Left lung (tissue), 14 donors: ENCODE measurements at places on chromosomes 12 and 14. TPM values are rescaled to one million over a fixed set of nuclear protein-coding genes. Genes with fewer than 3 reads are reported as not detected.

GRCh38 chr12:32032205-32032810 lies 73.1 kb downstream of the RESF1 start:
- peak; percentile 33 for DNase-seq

DNA sequence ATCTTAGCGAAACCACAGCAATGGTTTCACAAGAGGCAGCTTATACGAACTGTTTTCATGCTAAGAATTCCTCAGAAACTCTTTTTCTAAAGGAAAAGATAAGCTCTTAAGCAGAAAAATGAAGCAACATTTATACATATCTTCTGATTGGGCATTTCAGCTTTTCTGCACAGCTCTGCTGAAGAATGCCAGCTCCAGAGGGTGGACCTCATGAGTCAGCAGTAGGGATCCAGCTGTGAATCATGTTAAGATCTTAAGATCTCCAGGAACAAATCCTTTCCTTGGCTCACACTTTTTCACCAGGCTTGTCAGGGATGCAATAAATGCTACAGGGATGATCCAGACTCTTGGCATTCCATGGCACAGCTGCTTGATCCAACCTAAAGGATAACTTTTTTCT lies 477.1 kb upstream of the CCDC196 start:
- DNase-seq, result no peak

DNA sequence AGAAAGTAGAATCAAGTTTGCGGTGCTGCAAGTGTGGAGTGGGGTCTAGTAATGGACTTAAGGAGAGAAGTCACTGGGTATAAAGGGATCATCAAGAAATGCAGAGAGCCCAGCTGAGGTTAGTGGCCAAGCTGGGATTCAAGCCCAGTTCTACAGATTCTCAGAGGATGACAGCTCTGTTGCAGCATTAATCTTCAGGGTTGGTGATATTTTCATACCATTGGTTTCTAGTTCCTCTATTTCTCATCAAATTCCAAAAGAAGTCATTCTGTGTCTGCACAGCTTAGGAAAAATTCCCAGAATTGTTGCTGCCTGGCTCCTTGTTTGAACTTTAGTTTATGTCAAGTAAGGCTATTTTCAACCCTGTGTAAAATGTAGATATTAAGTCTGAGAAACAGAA lies 169.5 kb upstream of the NTF3 start:
- no peak for DNase-seq

DNA sequence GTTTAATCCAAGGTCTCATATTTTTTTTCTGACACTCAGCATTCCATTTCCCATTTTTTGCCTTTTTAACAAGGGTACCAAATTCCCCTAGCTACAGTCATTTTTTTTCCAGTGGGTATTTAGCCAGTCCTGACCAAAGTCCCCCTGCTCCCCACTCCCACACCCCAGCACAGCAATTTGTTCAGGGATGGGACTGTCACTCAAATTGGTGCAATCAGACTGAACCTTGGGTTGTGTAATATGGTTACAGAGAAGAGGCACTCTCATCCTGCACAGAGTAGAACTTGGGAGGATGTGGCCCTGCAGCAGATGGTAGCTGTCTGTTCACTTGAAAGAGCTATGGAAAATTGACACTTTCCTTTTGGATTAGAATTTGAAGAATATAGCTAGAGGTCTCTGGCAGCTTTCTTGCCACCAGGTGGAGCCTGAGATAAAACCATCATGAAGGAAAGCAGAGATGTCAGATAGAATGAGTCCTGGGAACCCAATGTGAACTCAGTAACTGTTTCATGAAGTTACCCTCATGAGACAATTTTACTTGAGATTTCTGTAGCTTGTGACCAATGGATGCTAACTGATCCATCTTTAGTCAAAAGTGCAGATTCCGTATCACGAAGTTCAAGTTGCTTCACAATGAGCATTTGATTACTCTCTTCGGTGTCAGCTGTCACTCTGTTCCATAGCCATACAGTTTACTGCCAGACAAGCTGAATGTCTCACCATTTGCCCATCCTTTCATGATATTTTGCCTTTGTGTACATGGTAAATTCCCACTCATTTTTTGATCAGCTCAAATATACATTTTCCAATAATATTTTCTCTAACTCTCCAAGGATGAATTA lies 394.0 kb upstream of the SYT1 start:
- DNase-seq, result no peak

GRCh38 chr12:73863546-73863945 lies 674.1 kb upstream of the ATXN7L3B start:
- DNase-seq, result no peak

DNA sequence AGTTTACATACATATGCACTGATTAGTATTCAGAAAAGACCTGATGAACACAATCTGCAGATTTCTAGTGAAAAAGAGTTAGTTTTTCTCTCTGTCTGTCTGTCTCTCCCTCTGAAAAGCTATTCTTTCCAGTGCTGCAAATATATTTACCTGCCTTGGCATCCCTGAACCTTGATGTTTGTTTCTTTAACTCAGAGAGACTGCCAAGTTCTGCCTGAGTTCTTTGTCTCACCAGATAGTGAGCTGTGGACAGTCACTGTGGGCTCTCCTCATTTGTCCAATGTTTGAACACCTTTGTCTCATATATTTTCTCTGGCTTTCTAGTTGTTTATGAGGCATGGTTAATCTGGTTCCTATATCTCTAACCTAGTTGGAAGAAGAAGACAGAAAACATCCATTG lies 250.4 kb downstream of the SOX5 start:
- DNase-seq, result no peak

DNA sequence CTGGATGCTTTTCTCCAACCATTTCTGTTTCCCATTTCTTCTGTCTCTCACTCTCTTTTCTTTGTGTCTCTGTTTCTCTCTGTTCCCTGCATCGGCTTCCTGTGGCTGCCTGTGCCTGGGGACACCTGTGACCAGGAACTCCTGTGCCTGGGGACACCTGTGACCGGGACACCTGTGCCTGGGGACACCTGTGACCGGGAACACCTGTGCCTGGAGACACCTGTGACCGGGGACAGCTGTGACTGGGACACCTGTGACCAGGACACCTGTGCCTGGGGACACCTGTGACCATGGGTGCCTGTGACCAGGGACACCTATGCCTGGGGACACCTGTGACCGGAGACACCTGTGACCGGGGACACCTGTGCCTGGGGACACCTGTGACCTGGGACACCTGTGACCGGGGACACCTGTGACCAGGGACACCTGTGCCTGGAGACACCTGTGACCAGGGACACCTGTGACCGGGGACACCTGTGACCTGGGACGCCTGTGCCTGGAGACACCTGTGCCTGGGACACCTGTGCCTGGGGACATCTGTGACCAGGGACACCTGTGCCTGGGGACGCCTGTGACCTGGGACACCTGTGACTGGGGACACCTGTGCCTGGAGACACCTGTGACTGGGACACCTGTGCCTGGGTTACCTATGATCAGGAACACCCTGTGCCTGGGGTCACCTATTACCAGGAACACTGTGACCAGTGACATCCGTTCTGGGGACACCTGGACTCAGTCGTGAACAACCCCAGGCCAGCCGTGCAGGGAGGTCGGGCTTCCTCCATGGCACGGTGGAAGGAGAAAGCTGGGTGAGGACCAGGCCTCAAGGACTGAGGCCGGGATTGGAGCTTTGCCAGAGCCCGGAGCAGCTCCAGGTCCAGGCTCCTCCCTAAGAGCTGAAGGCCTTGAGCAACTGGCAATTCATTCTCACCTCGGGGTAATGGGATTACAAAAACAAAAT lies 23.4 kb upstream of the FBRSL1 start:
- peak; percentile 85 for DNase-seq

- peak; percentile 30 for DNase-seq
Observed at GRCh38 chr12:43758247-43758727, 303 bp downstream of the PUS7L start.

Gene CBLN3
- polyA plus RNA-seq, result 4.0 TPM

Gene LRRIQ1
- 12.1 TPM for polyA plus RNA-seq

Gene SERPINA12
- polyA plus RNA-seq, result not detected
